ENCODE measurements at places on chromosomes 12 and 14.

DNA sequence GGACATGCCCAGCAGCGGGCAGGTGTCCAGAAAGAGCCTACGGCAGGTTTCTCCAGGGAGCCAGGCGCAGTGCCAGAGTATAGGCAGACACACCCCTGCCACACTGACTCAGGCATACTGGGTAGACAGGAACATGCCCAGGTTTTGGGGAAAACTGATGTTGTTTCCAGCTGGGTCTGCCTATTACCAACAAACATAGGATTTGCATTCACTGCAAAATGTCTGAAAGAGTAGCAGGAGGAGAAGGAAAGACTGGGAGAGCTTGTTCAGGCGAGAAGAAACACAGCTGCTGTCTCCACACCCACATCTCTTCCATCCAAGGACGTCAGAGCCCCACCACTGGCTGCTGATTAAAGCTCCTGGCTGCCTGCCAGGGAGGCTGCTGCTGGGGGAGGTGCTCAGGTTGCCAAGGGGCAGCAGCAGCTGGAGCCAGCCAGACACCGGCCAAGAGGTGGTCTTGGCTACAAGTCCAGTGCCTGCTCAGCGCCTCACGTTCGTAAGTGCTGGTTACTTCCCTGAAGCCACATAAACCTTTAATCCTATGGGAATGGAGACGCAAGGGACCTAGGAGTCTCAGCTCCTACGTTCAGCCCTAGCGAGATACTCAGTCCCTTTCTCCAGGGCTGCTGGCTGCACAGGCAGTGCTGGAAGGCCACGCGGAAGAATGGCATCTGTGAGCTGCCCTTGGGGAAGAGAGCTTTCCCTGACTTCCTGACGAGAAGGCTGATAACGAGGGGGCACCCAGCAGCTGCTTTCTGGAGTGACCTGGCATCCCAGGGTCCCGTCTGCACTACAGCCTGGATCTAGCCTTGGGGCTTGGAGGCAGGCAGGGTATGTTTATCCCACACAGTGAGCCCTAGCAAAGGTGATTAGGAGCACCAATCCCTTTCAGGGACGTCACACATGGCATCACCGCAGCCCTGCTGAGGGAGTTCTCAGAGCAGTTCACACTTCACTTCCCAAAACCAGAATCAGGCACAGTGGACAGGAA, 58.1 kb downstream of the PLEKHG3 start:
- DNase-seq: no peak

DNA sequence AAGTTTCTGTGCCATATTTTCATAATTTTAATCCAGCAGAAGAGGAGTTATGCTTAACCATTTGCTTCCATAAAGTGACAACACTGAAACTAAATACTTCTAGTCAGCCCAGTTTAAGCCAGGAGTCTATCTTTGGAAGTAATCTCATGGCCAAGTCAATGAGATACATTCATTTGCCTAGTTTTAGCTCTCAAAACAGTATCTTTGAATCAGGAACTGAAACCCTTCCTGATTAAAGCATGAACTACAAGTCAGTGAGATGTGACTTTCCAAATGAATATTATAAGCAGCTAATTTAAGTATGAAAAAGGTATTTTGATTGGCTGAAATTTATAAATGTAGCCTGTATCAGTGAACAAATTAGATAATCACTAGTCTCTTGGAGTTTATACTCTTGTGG, 491.5 kb downstream of the SLC6A15 start:
- DNase-seq: no peak

DNA sequence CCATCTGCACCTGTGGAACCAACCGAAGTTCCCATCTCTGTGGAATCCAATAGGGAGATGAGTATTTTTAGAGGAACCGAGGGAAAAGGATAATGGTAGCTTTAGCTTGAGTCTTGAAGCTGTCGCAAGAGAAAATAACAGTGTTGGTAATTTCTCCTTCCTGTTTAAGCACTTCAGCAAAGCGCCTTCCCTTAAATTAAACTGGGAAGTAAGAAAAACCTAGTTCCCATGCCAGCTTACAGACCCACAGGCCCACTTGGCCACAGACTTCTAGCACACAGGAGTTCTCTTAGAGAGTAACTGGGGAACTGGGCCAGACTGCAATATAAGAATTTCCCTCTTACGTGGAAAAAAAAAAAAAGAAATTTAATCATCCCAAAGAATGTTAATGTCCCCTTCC, 223.8 kb downstream of the EFCAB11 start:
- DNase-seq: no peak

DNA sequence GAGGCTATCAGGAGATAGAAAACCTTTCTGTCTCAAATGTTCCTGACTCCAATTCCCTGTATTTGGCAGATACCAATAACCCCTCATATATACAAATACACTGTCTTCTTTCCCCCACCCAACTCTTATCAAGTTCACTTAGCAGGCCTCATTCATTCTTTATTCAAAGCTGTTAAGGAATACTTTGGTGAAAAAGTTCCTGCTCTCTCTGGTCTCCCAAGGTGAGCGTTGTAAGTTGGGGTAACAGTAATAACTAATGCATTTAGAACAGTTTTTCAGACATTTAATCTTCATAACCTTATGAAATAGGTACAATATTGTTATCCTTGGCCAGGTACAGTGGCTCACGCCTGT, 3.9 kb upstream of the GDF11 start:
- no peak for DNase-seq

GRCh38 chr12:76634133-76634532, 74.6 kb upstream of the OSBPL8 start:
- no peak for DNase-seq

GRCh38 chr12:121806546-121807423, 3.0 kb downstream of the SETD1B start:
- no peak for DNase-seq

DNA sequence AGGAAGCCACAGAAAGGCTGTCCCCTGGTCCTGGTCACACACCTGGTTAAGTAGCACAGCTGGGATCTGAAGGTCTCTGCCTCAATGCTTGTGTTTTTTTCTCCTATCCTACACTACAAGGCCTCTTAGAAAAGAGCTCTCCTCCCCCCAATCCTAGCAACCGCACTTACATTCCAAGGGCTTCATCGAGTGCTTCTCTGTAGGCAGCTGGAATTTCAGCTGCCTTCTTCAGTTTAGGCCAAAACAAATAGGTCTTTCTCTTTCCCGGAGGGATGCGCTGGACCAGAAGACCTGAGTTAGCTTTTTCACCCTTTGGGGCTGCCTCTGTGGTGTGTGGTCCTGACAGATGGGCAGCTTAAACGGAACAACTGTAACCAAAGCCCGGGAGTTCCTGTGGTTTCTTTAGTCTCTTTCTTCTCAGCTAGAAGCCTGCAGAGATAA, 109.7 kb downstream of the GPATCH2L start:
- DNase-seq: no peak

GRCh38 chr14:44531658-44532057, 24.6 kb upstream of the FSCB start:
- no peak for DNase-seq

- DNase-seq: peak; percentile 22
These were observed 41.2 kb downstream of the YLPM1 start for GRCh38 chr14:74804219-74804825.

DNA sequence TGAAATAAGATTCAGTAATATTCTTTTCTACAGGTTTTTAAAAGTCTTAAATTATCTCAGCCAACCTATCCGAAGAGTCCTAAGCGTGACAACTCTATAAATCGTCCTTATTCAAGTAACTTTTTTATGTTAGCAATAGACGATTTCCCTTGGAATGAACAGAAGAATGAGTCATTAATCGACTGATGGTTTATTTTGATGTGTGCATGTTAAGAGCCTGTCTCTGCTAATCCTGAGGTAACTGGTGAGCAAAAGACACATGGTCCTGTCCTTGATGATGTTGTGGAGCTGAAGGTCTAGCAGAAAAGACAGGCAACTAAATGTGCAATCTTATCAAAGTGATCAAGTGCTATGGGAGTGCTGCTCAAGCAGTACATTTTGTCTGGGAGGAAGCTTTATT, 80.4 kb downstream of the DAAM1 start:
- no peak for DNase-seq

DNA sequence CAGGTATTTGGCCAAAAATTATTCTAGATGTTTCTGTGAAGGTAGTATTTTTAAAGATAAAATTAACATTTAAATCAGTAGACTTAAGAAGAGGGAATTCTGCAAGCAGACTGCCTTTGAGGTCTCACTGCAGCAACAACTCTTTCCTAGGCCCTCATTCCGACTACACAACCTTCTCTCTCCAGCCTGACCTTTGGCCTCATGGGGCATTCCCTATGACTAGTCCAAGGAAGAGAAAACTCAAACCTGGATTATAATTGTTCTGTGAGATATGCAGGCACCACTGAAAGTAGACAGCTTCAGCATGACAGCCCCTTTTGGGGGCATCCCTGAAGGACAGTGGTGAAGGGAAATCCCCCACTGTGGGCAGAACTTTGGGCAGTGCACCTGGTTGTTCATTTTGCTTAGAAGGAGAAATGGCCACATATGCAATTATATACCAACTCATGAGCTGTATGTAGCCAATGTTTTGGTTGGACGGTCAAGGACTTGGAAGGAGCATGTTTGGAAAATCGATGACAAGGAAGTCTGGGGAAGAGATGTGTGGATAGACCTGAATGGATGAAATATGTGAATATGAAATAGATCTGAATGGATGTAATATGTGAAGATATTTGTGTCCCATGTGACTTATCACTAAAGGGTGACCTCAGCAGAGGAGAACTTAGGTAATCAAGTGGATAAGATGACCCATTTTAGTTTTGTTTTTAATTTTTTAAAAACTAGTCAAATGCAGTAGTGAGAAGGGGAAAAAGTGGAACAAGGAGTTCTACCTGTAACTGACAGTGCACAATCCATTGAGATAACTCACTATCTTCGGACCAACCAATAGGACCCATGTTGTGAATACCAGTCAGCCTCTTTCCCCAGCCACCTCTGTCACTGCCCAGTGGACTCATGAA, 233.3 kb upstream of the FOXN3 start:
- no peak for DNase-seq

- peak; percentile 31 for DNase-seq
These were observed 35.4 kb upstream of the TMEM179 start for GRCh38 chr14:104639885-104640548.

GRCh38 chr14:18688346-18688745, 87.4 kb downstream of the OR11H12 start:
- no peak for DNase-seq

DNA sequence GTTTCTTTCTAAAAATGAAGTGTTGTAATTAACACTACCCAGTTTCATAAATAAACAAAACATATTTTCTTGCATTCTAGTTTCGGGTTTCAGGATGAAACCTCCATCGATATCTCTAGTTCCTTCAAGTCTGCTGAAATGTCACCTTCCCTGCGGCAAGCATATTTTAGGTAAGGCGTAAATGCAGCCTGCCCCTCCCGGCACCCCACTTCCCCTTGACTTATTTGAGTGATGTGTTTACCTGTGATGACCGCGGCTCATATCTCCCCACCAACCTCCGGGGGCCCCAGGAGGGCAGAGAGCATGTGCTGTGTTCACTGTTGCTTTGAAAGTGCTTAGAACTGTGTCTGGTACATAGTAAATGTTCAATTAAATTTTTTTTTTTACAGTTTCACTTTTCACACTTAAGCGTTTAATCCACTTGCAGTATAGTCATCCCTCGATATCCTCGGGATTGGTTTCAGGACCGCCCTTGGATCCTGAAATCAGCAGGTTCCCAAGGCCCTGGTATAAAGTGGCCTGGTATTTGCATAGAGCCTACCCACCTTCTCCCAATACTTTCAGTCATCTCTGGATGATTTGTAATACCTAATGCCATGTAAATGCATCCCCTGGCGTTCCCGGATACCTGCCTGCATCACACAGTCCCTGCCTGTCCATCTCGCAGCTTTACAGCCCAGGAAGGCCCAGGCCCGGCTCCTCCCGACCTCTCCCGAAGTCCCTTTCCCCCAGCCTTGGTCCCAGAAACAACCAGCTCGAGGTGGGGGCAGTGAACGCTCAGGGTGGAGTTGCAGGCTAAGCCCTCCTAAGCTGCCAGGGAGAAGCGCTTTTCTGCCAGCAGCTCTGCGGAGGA, 40.2 kb upstream of the FBRSL1 start:
- no peak for DNase-seq

DNA sequence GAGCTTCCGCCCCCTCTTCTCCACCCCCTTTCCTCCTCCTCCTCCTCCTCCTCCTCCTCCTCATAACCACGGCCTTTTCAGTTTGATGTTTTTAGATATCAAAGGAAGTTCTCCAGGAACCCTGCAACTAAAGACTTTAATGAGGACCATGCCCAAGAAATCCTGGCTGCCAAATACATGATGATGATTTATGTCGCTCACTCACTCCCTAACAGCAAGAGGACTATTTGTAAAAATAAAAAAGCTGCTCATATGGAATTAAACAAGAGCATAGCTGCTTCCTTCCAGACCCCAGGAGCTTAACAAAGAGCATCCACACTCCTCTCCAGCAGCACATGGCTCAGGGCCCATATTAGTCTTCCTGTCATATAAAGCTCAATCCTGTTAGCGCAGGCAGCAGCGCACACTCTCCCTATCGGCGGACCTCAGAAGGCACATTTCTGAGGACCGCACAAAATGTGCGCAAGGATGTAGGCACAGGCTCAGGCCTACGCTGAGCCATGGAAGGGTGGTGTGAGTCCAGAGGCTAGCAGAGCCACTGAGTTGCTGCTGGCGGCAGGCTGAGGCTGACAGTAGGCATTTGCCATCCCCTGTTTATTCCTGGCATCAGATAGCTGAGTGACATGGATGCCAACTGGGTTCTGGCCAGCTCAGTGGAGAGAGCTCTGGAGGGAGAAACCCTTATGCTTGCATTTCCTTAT, 232.8 kb downstream of the MSRB3 start:
- DNase-seq: no peak

GRCh38 chr14:92540472-92541048, 27.0 kb downstream of the RIN3 start:
- no peak for DNase-seq

GRCh38 chr12:100797246-100797645, 2.7 kb downstream of the ANO4 start:
- DNase-seq: no peak

GRCh38 chr12:24047326-24047725, 97.9 kb upstream of the SOX5 start:
- no peak for DNase-seq

- DNase-seq: no peak
These were observed 9.1 kb downstream of the RAB2B start for GRCh38 chr14:21467616-21468015.

GRCh38 chr12:48712209-48712608, 4.3 kb downstream of the CCNT1 start:
- no peak for DNase-seq

DNA sequence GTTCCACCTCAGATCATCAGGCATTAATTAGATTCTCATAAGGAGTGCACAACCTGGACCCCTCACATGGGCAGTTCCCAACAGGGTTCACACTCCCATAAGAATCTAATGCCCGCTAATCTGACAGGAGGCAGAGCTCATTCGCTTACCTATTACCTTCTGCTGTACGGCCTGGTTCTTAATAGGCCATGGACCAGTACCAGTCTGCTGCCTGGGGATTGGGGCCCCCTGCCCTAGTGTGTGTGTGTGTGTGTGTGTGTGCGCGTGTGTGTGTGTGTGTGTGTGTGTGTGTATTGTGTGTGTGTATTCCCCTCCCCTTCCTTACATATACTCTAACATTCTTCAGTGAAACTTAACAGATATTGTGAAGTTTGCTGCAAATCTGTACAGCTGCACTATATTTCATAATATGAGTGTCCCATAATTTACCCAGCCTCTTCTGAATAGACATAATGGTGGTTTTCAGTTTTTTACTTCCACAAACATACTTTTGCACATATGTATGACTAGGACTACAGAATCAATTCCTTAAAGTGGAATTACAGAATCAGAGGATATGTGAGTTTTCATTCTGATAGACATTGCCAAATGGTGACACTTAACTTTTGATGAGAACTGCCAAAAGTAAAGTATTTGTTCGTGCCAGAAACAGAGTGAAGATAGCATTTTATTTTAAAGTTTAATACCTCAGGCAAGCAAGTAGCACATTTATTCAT, 205.2 kb upstream of the EEA1 start:
- DNase-seq: no peak

- DNase-seq: no peak
These were observed 941 bp upstream of the PPP1CC start for GRCh38 chr12:110743571-110744093.

Measured in bone marrow (tissue), 2 donors.